Stimulated activated CD8-positive, alpha-beta memory T cell treated with anti-CD3 and anti-CD28 coated beads, Interleukin-2, amount 100 ng/mL, for 1 hour (primary cell): ENCODE measurements at places on chromosomes 3 and 15.
A peak's percentile ranks its signal among the peaks of the same experiment; 100 is the strongest.

GRCh38 chr15:100338971-100339444 lies 2.8 kb downstream of the ADAMTS17 start:
- DNase-seq: peak; percentile 34

GRCh38 chr15:66650433-66650832 lies 51.6 kb upstream of the SMAD6 start:
- DNase-seq: no peak

GRCh38 chr3:66629150-66629981 lies 128.5 kb upstream of the LRIG1 start:
- DNase-seq: no peak

GRCh38 chr3:126349611-126350501 lies 7.4 kb downstream of the KLF15 start:
- DNase-seq: no peak

- no peak for DNase-seq
These were observed 63.9 kb downstream of the ADCY5 start for GRCh38 chr3:123385001-123385401.

- DNase-seq: no peak
These were observed 381.5 kb upstream of the DPPA4 start for GRCh38 chr3:109718850-109719249.

DNA sequence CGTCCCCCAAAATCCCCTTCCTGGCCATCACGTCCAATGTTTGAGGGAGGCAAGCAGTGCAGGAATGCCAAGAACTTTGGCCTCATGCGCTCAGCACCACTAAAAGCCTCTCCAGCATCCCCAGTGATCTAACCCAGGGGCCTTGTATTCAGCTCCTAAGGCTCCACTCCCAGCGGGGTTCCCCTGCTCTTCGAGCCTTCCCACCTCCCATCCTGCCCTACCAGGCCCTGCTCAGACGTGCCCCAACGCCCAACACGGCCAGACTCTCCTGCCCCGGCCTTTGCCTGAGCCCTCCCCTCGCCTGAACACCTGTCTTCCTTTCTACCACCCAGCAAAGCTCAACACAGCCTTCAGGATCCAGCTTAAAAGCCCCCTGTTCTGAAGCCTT lies 30.5 kb downstream of the PLXND1 start:
- DNase-seq: no peak

GRCh38 chr3:58421004-58421403 lies 12.6 kb downstream of the PDHB start:
- no peak for DNase-seq

DNA sequence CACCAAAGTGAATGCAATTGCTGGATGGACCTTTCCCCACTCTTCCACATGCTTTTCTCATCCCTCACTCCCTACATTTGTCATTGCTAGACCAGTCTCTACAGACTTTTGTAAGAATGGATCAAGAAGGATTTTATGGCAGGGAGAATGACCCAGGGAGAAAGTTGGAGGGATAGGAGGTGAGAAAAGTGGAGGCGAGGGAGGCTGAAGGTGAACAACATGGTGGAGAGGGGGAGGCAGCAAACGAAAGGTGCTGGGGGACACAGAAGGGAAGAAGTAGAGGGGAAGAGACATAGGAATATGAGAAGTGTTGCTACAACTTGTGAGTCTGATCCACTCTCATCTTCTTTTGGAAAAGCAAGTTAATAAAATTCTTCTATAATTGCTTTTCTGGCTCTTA lies 24.4 kb upstream of the RTP1 start:
- DNase-seq: no peak

GRCh38 chr15:96331945-96332636 lies 1.6 kb downstream of the NR2F2 start:
- no peak for DNase-seq

DNA sequence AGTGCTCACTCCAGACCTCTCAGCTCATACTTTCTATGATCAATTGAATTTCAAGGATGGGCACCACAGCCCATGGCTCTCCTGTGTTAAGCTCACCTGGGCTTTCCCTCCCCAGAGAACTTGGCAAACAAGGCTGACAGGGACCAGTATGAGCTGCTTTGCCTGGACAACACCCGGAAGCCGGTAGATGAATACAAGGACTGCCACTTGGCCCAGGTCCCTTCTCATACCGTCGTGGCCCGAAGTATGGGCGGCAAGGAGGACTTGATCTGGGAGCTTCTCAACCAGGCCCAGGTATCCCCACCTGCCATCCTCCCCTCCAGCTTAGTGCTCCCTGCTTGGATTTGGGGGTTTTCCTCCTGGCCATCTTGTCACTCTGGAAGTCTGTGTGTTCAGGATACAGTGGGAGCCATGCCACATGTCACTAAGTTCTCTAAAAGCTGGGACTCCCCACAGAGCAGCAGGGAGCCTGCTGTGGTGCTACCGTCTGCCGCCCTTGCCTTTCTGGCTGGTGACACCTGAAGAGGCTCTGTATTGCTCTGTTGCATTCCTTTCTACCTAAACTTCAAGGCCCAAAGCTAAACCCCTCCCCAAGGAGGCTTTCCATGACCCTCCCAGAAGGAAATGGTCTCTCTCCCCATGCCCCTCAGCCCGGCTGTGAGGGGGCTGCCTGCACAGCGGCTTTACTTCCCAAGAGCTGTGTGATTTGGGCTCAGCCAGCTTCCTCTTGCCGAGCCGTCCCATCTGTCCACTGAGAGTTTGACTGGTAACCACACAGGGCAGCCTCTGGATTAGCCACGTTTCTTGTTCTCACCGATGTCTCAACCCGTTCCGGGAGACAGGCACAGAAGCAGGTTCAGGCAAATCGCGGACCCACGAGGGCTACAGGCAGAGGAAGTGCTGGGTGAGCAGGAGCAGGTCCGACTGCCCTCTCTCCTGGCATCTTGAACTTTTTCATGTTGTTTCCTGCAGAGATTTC lies 10.8 kb downstream of the TF start:
- DNase-seq: no peak

DNA sequence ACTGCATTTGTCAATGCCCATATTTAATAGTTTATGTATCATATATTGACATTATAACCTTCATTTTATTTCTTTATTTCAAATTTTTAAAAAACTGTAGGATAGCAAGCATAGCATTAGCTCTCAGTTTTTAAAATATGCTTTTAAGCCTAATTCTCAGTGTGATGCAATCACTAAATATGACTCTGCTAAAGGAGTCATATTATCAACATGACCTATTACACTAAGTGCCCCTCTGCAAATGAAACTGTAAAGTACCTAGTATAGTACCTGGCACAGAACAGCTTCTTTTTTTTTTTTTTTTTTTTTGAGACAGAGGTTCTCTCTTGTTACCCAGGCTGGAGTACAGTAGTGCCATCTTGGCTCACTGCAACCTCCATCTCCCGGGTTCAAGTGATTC lies 179.4 kb upstream of the CGNL1 start:
- no peak for DNase-seq

DNA sequence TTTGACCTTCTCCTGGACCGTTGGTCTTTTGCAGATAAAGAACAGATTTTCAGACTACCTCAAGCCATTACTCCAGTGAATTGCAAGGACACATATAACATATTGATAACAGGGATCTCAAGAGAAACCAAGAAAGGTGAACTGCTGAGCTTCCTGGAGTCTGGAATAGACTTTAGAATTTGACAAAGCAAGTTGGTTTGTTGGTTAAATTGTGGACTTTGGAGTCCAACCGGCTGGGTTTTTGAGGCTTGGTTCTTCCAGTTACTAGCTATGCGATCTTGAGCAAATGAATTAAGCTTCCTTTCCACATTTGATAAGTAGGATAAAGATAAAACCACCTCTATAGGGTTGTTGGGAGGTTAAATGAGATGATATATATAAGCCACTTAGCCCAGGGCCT lies 233.1 kb downstream of the SHQ1 start:
- no peak for DNase-seq

DNA sequence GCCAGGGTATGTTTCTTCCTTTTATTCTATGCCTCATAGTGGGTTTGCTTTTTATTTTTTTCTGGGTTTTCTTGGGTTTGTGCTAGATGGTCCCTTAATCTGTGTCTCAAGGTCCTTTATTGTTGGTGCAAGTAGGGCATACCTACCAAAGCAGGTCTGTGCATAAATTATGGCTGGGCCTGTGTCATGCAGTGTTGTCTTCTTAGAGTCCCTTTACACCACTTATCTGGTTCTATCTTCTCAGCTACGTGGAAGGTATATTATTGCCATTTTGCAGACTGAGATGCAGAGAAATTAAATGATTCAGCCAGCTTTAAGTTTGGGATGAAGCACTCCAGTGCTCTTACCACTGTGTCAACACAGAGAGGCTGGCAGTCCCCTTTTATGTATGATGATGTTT lies 293.5 kb upstream of the SOX2 start:
- no peak for DNase-seq

DNA sequence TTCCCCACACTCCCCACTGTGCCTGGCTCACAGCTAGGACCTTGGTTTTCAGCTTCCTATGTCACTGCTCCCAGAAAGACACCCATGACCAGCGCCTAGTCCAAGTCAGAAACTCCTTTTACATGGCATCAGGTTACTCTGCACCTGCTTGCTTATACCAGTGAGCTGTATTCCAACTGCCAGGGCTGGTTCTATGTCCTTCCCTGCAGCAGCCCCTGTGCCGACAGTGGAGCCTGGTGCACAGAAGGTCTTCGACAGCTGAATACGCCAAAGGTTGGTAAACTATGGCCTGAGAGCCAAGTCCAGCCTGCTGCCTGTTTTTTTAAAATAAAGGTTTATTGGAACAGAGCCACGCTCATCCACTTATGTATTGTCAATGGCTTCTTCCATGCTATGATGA lies 102.5 kb downstream of the IQSEC1 start:
- no peak for DNase-seq

GRCh38 chr3:5330152-5330810 lies 142.8 kb downstream of the EDEM1 start:
- DNase-seq: no peak

- no peak for DNase-seq
These were observed 39.8 kb downstream of the CMTM7 start for GRCh38 chr3:32431481-32431880.

GRCh38 chr3:41508063-41508696 lies 308.9 kb downstream of the CTNNB1 start:
- no peak for DNase-seq

- DNase-seq: no peak
These were observed 18.2 kb downstream of the IRAK2 start for GRCh38 chr3:10182950-10183349.

- DNase-seq: no peak
These were observed 7.6 kb downstream of the ULK3 start for GRCh38 chr15:74835312-74835823.

DNA sequence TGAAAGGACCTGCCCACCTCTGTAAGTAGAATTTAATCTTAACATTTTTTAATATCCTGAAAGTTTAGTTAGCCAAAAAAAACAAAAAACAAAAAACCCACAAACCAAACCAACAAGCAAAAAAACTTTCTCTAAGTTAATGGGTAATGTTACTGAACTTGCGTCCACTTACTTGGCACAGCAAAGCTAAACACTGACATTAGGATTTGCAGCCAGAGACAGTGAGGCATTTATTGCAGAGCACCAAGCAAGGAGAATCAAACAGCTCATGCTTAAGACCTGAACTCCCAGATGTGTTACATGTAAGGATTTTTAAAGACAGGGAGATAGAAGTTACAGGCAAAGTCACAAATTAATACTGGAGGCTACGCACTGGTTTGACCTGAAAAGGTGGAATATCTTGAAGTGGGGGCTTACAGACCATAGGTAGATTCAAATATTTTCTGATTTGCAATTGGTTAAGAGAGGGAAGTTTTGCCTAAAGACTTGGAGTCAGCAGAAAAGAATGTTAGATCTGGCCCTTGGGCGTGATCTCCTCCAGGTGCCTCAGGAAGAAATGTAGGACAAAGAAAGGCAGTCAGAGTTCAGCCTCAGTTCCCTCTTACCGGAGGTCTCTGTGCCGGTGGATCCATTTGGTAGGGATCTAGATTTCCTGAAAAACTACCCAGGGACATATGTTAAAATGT lies 205.0 kb downstream of the ADAMTSL3 start:
- DNase-seq: no peak

- DNase-seq: no peak
These were observed 32.7 kb downstream of the PLD1 start for GRCh38 chr3:171777596-171777995.

- no peak for DNase-seq
These were observed 370.6 kb upstream of the PROK2 start for GRCh38 chr3:72155391-72156064.

GRCh38 chr3:172787019-172787418 lies 36.5 kb downstream of the ECT2 start:
- no peak for DNase-seq

DNA sequence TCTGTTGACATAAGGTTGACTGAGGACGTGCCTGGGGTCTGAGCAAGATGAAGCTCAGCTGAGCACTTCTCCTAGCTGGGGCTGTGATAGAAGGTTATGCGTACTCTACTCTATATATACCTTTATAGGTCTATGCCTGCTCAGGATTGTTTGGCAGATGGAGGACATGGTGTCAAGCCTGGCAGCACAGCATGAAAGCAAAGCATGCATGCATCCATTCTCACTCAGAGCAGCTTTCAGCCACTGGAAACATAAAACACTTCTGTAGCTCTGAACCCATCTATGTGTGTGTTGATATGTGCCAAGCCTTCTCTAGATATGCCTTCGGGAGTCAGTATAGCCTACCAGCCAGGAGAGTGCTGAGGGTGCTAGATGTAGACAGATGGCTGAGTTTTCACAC lies 142.3 kb upstream of the NUDT16 start:
- no peak for DNase-seq

- DNase-seq: no peak
These were observed 167.6 kb downstream of the PLCL2 start for GRCh38 chr3:17052363-17052762.

DNA sequence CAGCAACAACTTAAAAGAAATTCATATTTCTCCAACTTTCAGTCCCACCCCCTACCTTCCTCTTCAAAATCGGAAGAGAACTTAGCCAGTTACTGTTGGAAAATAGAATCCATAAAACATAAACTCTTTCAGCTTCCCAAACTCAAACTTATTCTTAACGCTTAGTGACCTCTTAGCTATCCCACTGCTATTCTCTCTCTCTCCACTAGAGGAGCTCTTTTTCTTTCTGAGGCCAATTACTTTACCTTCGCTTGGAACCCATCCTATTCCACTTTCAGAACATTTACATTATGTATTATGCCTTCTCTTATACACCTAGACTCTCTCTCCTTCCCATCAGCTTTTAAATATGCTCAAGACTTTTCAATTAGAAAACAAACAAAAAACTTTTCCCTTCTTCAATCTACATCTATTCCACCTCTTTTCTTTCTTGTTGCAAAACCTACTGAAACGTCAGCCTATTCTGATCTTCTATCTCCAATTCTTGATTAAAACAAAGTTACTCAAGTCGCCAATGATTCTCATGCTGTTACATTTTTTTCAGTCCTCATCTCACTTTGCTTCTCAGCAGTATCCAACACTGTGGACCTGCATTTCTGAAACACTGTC lies 13.4 kb upstream of the GHSR start:
- no peak for DNase-seq
